Globus pallidus (tissue), 1 donor: ENCODE measurements at places on chromosomes 2 and 18.

DNA sequence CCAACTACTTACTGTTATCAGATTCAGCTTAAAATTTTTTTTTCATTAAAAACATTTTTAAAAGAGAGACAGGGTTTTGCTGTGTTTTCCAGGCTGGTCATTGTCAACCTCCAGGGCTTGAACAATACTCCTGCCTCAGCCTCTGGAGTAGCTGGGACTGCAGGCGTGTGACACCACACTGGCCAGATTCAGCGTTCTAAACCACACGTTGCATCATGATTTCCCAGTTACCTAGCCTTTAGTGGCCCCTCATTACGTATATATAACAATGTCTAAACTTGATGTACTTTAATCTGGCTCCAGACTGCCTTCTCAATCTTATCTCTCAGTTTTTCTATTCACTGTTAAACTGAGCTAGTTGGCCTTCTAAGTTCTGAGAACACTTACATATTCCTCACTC is 89.6 kb downstream of the COMMD1 start:
- DNase-seq = no peak

DNA sequence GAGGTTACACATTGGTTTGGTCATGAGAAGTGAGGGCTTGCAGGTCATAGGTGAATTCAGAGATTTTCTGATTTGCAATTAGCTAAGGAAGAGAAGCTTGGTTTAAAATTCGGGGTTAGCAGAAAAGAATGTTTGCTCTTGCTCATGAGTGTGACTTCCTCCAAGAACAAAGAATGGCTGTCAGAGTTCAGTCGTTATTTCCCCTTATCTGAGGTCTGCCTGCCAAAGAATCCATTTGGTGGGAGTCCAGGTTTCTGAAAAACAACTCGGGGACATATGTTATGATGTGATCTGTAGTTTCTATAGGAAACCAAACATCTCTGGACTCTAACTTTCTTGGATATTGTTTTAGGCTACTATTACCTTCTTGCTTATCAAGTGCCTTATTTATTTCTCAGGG is 3.2 kb upstream of the UGT1A6 start:
- no peak for DNase-seq

GRCh38 chr2:215358312-215358845 is 46.5 kb downstream of the ATIC start:
- DNase-seq = no peak

DNA sequence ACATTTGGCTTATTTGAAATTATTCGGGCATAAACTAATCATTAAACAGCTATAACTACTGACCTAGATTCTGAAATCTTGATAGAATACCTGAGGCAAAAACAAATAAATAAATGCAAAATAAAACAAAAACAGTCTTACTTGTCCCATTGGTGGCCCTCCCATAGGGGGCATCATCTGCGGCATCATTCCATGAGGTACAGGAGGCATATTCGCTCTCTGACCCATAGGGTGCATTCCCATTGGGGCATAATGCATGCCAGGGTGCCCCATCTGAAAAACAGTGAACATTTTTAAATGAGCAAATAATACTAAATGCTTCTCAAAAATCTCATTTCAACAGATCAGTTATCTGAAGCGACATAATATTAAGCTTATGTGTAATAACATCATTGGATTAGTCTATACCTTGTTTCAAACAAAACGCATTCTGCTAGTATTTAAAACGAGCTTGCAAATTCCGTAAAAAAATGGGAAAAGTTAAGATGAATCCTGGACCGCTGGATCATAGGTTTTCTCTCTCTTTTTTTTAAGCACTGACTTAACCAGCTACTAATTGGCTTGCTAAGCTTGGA is 1.3 kb downstream of the PRPF40A start:
- DNase-seq = no peak

GRCh38 chr18:31244771-31245394 is 73.1 kb upstream of the DSG1 start:
- no peak for DNase-seq

- no peak for DNase-seq
Measured at GRCh38 chr18:56565551-56566345, 72.6 kb downstream of the TXNL1 start.

- DNase-seq = no peak
Measured at GRCh38 chr18:32610176-32610575, 139.5 kb upstream of the GAREM1 start.

DNA sequence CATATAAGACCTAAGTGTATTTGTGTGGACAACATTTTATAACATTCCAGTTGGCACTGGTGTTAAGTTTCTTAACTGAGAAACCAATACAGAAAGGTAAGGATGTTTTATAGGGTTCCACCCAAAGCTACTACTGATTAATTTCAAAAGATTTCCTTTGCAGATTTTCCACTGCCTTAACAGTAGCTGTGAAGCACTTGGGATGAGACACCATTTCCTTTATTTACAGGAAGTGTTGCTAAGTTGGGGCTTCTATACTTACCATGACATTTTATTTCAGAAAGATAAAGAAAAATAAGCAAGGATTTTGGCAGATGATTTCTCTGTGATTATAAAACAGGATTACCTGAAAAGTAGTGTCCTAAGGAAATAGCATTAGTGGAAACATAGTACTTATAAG is 234.3 kb downstream of the CALCRL start:
- no peak for DNase-seq

GRCh38 chr2:216799873-216800431 is 59.9 kb downstream of the TNP1 start:
- no peak for DNase-seq

- DNase-seq = no peak
Measured at GRCh38 chr18:31490387-31490786, 7.6 kb upstream of the DSG2 start.

- peak; percentile 67 for DNase-seq
Measured at GRCh38 chr2:47072728-47073191, 82.3 kb downstream of the STPG4 start.

DNA sequence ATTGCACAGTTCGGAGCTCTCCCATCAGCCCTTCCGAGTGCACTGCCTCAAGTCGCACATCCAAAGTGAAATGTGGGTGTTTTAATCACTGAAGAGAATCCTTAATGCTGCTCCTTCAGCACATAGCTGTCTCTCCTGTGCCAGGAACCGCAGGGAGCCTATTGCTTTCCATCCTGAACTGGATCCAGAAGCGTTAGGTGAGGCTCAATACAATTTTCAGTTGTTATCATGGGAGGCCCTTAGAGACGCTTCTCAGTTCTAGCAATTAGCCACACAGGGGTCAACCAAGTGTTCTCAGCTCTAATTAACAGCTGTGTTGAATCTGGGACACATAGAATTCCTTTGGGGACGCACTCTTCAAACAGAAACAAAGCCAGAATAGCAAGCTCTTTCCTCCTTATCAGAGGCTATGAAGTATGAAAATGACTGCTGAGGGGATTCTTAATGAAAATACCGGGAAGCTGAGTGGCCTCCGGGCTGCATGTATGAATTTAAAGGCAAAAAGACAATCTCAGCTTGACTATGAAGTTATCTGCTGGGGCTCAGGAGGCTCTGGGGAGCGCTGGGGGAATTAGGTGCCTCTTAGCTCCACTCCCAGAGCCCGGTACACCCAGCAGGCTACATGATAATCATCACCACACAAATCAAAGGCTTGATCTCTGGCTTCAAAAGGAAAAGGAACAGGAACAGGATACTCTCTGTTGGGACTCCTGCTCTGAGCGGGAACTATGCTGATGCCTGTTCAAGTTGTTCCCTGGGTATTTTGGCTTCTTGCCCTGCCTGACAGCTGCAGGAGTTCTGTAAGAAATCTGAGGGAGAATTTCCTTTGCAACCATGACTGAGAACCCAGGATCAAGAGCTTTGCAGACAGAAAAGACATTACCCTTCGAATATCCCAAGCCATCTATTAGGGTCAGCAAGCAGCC is 55.4 kb upstream of the NCOA1 start:
- peak; percentile 64 for DNase-seq

DNA sequence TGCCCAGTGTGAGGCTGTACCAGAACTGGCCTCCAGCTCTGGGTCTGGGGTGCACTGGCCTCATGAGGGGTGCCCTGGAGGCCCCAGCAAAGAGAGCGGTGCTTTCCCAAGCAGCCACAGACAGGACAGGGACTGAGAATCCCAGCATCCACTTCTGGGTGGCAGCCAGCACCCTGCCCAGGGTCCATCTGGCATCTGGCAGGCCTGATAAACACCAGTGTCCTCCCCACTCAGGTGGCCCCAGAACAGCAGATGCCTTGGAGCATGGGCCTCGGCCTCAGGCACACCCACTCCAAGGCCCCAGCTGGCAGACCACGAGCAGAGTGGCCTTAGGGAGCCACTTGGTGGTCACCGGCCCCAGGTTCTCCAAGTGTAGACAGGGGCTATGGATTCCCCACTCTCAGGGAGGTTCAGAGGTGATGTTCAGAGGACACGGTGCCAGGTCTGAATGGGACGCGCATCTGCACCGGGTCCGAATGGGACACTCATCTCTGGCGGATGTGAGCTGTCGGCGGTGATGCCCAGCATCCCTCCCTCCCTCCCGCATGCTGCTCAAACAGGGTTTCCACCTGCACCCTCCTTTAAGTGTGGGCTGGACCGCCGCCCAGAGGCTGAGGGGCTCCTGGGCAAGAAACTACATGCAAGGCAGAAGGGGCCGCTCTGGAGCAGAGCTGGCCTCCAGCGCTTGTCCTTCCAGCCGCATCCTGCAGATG is 82.2 kb upstream of the GPC1 start:
- no peak for DNase-seq

DNA sequence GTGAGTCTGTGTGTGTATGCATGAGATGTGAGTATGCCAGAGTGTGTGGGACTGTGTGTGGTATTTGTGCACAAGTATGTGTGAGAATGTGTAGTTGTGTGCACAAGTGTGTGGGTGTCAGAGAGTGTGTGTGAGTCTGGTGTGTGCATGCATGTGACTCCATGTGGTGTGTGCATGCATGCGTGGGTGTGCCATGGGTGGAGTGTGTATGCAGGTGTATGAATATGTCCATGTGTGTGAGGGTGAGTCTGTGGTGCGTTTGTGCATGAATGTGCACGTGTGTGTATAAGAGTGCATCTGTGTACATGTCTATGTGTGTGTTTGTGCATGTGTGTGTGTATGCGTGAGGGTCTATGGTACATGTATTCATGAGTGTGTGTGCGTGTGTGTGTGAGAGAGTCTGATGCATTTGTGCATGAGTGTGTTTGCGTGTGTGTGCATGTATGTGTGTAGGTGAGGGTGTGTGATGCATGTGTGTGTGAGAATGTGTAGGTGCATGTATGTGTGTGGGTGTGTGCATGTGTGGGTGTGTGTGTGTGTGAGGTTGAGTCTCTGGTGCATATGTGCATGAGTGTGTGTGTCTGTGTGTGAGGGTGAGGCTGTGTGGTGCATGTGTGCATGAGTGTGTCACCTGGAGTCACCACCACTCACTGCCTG is 226.8 kb downstream of the LDLRAD4 start:
- DNase-seq = no peak

DNA sequence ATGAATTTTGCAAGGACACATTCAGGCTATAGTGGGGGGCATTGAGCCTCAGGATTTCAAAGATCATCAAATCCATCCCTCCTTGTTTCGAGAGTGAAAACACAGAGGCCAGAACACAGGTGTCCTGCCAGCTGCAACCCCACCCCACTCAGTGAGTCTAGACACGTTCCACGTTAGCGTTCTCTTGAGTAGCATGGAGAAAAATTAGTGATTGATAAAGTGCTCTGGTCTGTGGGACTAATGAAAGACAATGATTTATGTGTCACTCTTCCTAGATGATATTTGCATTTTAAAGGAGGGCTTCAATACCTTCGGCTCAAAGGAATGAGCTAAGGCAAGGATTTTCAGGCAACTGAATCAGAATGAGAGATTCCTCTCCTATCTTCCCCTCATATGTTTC is 43.8 kb downstream of the SLC4A3 start:
- DNase-seq = no peak

GRCh38 chr2:238100049-238100820 is at the start of gene ESPNL:
ESPNL (plus strand) TSS chr2:238100340; CDS start chr2:238100420, 80 bp downstream.
- no peak for DNase-seq

DNA sequence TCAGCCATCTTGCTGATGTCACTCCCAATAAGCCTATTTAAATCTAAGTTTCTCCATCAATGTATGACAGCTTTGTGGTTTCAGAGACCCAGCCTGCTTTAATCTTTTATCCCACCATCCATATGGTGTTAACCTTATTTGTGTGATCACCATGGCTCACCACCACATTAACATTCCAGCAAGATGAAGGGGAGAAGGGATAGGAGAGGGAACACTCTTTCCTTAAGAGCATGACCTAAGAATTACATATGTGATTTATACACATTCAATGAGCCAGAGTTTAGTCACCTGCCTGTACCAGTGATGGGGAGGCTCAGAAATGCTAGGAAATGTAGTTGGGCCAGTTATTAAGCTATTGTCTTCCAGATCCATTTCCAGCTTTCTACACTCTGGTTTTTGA is 44.5 kb upstream of the CHN1 start:
- DNase-seq = no peak

DNA sequence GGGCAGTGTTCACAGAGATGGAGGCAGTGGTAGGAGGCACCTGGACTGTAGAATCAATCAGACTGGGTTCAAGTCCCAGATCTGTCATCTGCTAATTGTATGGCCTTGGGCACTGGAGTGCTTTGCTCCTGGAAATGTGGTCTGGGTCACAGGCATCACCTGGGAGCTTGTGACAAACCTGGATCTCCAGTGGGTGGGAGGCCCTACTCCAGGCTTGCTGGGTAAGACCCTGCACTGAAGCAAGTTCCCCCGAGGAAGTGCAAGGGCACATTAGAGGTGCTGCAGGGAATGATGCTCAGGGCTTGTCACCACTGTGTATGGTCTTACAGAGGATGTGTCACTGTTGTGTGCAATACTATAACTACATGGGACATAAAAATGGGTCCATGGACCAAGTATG is 220.5 kb upstream of the ID2 start:
- DNase-seq = no peak

DNA sequence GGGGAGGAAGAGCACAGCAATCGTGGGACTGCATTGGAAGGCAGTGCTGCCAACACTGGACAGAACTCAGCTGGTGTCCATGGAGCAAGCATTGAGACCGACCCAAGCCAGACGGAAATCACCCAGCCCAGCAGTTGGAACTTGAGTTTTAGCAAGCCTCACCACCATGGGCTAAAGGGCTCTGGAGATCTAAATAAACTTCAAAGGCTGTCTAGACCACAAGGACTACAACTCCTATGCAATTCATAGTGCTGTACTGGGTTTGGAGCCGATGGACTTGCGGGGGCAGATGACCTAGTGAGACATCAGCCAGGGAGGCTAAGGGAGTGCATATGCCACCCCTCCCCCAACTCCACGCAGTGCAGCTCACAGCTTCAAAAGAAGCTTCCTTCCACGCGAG is 243.6 kb upstream of the SLC39A10 start:
- DNase-seq = no peak
